Fibroblast of lung (primary cell): ENCODE measurements at places on chromosomes 5 and 9.

GRCh38 chr9:20815923-20816703, 132.1 kb downstream of the FOCAD start:
- no peak for DNase-seq

DNA sequence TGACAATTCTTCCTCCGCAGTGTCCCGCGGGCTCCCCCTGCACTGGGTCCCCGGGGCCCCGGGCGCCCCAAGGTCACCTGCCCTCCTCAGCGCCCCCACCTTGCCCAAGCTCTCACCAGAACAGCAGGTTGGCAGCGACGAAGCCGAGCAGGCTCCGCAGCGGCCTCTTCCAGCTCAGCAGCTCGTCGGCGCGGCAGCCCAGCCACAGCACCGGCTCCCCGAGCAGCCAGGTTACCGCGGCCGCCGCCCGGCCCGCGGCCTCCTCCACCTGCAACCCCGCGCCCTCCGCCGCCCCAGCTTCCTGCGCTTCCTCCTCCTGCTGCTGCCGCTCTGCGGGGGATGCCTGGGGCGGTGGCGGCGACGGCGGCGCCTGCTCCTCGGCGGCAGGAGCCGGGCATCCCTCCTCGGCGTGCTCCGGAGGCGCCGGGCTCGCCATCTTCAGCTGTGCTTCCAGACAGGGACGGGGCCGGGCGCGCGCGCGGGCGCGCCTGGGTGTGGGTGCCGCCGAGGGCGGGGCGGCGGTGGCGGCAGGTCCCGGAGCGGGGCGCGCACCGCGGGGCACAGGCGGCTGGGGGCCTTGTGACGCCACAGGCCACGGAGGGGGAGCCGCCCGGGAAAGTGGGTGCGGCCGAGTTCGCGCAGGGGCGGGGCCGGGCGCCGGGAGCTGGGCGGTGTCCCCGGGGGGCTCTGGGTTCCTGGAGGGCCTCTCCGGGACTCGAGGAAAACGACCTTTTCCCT, at the start of gene RETREG1:
TSS of gene RETREG1 (minus strand) at position 462 of the 738 bp plus-strand sequence. CDS start at position 436, 26 bp downstream.
- DNase-seq, result peak; percentile 29

DNA sequence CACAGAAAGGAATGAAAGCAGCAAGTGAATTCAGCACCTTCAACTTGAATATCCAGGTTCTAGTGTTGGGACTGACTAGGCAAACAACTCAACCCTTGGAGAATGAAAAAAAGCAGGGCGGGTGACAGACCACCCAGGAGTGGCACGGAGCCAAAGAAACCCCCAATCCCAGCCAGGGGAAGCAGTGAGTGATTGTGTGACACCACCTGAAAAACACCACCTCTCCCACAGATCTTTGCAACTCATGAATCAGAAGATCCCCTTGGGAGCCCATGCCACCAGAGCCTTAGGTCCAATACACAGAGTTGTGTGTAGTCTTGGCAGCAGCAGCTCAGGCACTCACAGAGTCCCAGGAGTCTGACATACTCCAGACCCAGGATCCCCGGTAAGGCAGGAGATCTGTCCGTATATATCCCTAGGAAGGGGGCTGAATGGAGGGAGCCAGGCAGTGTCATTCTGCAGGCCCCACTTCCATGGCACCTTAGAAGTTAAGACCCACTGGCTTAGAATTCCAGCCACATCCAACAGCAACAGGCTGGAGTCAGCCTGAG, 22.1 kb upstream of the ROR2 start:
- DNase-seq, result no peak

GRCh38 chr9:109010746-109011145, 2.6 kb downstream of the CTNNAL1 start:
- DNase-seq, result peak; percentile 94

GRCh38 chr5:141783005-141783946, 94.9 kb downstream of the PCDH1 start:
- peak; percentile 58 for DNase-seq

DNA sequence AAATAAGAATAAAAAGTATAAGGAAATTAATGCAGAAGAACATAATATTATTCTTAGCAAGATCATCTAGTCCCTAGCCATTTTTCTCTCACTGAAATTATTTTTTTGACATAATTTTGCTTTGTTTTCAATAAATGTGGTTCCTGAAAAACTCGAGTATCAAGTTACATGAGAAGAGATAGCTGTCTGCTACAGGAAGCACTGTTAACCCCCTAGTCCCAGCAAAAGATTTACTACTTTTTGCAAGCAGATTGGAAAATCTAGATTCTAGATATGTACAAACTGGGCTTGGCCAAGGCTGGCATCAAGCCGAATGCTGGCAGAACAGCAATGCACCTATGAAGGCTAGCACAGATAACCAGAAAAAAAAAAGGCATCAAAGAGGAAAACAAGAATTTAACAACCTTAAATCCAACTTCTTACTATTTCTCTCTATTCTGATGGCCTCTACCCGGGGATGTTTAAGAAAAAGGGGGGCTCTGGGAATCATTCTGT, 21.9 kb upstream of the ISCA1 start:
- DNase-seq, result no peak

GRCh38 chr9:134496413-134497282, 145.0 kb upstream of the COL5A1 start:
- peak; percentile 65 for DNase-seq

DNA sequence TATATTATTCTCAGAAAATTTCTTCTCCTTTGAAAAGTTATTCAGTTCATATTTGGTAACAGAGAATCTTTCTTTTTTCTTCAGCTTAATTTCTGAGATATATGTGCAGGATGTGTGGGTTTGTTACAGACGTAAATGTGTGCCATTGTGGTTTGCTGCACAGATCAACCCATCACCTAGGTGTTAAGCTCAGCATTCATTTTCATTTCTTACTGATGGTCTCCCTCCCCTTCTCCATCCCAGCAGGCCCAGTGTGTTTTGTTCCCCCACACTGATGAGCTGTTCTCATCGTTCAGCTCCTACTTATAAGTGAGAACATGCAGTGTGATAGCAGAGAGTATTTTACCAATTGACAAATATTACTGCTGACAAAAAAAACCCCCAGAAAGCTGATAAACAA, 330.0 kb upstream of the CHD1 start:
- DNase-seq, result no peak

GRCh38 chr5:139701056-139701741, 53.0 kb downstream of the CXXC5 start:
- no peak for DNase-seq

DNA sequence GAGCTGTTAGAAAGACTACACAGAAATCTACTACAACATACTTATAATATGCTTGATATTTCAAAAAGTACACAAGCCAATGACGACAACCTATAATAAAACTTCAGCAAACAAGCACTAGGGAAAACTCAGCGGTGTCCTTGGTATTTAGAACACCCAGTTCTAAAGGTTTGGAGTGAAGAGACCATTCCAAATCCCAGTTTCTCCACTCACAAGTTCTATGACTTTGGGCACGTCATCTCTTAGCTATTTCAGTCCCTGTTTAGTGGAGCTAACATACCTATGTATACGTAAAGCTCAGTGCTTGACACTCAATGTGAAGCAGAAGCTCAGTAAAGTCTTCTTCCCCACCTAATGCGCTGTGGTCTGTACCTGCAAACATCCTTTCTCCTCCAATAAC, 52.8 kb downstream of the MLLT3 start:
- DNase-seq, result no peak

DNA sequence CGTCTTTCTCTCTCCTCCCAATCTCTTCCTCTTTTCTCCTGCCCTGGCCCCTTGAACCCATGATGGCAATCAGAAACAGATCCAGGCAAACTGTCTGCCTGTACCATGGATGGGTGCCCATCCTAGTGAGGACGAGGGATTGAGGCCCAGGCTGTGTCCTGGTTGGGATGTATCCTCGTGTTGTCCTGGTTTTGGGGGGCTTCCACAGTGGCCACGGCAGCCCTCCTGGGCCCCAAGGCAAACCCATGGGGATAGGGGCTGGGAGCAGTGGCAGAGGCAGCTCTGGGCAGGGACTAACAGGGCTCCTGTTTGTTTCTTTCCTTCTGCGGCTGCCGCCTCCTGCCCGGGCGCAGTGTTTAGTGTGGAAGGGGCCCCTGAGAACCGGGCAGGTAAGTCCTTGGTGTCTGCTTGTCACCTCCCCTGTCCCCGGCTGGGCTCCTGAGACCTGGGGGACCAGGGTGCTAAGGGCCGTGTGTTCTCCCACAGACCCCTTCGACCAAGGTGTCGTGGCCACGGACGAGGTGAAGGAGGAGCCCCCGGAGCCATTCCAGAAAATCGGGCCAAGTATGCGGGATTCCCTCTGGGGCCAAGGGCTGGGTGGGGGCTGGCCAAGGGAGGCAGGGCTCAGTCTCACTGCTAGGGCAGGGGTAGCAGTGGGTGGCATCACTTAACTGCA, 70.0 kb downstream of the AMBP start:
- no peak for DNase-seq

DNA sequence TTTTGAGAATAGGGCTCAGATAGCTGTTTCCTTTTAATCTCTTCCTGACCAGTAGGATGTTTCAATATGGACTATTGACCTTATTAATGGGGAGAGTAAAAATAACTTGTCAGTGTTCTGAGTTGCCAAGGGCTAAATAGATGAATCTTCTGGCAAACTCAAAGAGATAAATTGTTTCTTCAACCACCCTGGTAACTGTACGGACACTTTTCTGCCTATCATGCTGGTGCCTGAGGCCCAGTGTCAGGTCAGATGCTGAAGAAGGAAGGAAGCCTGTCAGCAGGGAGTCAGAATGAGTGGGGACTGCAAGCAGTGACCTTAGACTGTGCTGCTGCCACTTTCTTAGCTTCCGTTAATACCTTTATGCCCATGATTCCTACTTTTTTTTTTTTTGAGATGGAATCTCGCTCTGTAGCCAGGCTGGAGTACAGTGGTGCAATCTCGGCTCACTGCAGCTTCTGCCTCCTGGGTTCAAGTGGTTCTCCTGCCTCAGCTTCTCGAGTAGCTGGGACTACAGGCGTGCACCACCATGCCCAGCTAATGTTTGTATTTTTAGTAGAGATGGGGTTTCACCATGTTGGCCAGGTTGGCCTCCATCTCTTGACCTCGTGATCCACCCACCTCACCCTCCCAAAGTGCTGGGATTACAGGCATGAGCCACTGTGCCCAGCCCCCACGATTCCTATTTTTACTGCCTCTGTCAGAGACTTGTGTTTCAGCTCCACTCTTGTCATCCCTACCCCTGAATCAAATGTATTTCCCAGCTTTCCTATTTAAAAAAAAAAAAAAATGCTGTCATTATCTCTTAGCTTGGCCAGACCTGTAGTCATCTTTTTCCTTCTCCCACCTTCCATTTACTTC, 33.7 kb downstream of the TGFBR1 start:
- DNase-seq, result no peak

GRCh38 chr5:149830579-149830978, 100.5 kb downstream of the PPARGC1B start:
- DNase-seq, result no peak

- DNase-seq, result no peak
These were observed 19.2 kb upstream of the SYNPO start for GRCh38 chr5:150621301-150621700.

DNA sequence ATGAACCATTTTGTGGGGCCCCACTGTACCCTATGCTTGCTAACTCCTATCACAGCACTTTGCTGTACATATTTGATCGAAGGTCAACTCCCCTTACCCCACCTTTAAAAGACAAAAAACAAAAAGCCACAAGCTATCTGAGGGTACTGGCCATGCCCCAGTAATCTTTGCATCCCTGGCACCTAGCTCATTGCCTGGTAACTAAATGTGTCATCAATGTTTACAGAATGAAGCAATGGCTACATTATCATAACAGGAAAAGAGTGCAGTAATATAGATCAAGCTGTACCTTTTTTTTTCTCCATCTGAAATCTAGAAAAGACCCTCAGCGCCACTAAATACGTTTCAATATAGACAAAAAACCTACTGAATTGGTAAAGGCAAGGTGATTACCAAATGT, 188.0 kb downstream of the ELAVL2 start:
- DNase-seq, result no peak

DNA sequence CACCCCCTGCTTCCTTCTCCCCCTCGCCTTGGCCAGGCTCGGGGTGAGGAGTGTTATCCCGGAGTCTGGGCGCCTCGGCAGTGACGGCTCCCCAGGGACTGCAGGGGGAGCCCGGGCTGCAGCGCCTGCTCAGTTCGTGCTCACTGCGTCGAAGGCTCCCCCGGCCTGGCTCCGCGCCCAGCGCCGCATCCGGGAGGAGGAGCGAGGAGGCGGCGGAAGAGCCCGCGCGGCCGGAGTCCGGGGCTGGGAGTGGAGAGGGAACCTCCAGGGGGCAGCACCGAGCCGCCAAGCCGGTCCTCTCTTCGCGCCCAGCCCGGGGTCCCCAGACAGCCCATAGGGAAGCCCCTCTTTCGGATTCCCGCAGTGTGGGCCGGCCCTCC, 1.3 kb upstream of the EGR1 start:
- DNase-seq, result peak; percentile 95

DNA sequence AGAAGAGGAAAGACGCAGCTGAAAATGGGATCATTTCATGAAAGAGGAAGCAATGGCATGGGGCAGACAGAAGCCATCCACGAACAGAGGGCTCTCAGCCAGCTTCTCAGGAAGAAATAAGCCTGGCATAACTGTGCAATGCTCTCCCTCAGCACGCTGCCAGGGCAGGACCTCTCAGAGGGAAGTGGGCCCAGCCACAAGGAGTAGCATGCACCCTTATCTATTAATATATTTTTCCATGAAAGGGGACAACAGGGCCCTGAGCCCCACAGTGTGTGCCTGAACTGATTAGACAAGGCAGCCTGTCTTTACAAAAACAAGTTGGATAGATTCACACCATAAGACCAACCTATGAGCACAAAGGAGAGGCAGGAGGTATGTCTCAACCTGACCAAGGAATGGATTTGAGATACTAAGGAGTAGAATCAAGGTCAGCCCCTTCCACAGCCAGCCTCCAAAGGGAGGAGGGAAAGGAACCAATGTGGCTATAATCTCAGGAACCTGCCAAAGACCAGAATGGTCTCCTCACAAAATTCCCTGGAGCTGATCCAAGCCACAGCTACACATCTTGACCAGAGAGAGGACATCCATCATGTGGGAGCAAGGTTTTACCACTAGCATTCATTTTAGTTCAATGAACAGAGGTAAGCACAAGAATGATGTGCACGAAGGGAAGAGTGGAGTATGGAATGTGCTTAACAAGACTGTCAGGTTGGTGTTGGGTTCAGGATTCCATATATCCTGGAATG, 154.8 kb downstream of the SIL1 start:
- peak; percentile 84 for DNase-seq

DNA sequence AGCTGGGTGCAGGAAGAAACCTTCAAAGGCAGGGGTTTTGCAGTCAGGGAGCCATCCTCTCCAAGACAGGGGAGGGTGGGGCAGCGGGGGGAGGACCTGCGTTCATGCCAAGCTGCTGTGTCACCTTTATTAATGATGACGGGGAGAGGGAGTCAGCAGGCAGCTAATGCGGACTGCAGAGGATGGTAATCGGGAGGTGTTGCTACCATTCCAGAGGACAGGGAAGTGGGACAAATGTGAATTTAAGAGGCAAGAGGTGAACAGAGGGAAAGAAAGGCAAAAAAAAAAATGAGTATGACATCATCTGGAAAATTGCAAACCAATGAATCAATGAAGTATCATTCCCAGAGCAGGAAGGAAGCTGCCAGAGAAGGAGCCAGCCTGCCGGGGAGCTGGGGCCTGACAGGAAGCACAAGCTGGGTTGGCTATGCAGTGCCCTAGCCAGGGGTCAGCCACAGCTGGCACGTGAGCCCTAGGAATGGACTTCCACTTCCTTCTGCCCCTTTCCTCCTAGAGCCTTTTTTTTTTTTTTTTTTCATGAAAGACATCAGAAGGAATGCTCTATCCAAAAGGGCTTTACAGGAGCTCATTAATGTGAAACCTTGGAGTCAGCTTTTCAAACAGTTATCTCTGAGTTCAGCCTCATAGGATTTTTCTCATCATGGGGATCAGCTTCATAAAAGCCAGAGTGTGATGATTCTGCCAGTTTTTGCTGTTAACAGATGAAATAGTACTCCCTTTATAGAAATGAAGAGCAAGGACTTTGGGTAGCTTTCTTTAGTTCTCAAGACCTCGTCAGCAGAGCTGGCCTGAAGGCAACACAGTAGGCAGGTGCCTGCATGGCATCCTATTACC, 9.2 kb downstream of the INSYN2B start:
- DNase-seq, result peak; percentile 89
